ENCODE measurements at places on chromosomes 12 and 14. TPM values are rescaled to one million over a fixed set of nuclear protein-coding genes. Genes with fewer than 3 reads are reported as not detected.

DNA sequence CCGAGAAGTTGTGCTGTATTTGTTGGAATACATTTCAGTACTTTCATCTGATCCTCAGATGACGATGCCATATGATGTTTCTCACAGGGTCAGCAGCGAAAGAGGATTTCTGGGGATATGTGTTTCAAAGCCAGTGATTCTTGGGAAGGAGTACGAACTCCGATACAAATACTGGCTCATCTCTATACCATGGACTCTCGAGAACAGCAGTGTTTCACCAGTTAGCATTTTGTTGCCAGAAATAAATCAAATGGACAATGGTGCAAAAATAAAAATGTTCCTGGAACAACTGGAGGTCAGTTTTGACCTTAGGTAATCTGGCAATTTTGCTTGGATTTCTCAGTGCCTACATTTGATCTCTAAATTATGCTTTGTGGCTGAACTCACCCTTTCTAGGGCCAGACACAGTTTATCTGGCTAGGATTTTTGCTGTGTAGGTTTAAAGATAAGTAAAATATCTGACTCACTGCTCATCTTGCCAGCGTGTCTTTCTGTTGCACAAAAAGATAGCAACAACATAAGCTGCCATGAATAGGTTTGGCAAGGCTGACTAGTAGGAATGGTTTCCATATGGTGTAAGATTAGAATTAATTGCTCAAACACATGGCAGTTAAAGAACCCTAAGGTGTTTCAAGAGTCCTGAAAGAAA lies 11.0 kb upstream of the MGP start:
- no peak for DNase-seq

- DNase-seq = no peak
Observed at GRCh38 chr12:132907216-132907615, 19.8 kb upstream of the CHFR start.

DNA sequence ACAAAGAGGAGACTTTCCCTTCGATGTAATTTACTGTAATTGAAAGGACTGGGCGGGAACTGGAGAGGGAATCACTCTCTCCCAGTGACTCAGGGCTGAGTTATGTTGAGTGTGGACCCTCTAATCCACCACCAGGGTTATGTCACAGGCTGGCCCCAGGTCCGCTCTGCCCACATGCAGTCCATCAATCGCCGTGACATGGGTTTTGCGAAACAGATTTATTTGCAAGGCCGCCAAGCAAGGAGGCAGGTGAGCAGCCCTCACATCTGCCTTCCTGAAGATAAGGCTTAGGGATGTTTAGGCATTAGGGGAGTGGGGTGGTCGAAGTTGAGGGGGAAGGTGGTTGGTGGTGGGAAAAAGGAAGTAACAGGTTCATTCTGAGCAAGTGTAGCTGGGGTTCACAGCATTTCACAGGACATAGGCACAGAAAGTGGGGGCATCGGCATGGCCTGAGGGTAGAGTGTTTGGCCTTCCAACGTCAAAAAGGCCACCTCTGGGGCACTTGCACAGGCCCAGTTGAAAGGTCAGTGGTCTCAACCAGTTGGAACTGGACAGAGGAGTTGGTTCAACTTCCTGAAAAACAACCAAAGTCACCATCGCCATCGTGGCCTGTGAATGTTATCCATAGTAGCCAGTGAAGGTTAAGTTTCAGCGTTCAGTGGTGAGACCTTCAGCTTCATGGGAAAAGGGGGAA lies 66.9 kb downstream of the DNAH10 start:
- DNase-seq = no peak

GRCh38 chr14:93949511-93950075 lies 22.4 kb downstream of the FAM181A start:
- no peak for DNase-seq

DNA sequence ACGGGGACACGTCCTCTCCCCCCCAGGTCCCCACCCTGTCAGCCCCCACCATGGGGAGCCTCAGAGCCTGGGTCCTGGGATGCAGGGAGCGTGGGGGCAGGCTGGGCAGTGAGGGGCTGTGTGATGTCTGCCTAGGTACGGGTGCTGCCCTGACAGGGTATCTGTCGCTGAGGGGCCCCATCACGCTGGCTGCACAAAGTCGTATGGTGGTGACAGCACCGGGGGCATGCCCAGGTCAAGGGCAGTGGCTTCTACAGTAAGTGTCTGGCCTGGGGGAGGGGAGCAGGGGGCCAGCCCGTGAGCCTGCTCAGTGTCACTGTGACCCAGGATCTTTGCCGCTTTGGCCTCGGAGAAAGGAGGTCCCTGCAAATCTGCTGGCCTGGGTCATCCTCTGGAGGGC lies 23.3 kb downstream of the PAPLN start:
- DNase-seq = no peak

GRCh38 chr14:80264702-80265101 lies 53.4 kb upstream of the DIO2 start:
- no peak for DNase-seq

- no peak for DNase-seq
Observed at GRCh38 chr12:6538420-6539313, 4.3 kb downstream of the GAPDH start.

GRCh38 chr14:102087762-102088011 lies 843 bp upstream of the HSP90AA1 start:
- no peak for DNase-seq

- no peak for DNase-seq
Observed at GRCh38 chr14:96863327-96863985, 66.3 kb downstream of the VRK1 start.

DNA sequence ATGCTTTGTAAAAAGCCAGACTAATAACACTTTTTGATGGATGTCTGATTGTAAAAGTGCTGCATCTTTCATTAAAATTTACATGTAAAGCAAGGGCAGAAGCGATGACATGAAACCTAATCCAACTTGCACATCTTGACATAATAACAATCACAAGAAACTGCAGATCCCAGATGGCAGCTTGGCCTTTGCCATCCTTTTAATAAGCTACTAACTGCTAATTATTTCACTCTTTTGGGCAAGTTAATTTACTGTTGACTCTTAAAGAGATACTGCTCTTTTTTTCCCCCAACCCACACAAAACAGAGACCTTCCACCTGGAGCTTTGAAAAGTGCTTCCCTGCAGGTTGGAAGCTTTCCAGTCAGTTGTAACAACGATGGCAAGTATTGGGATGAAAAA lies 137.5 kb downstream of the NRXN3 start:
- no peak for DNase-seq

- no peak for DNase-seq
Observed at GRCh38 chr14:95424529-95424928, 91.9 kb downstream of the SYNE3 start.

DNA sequence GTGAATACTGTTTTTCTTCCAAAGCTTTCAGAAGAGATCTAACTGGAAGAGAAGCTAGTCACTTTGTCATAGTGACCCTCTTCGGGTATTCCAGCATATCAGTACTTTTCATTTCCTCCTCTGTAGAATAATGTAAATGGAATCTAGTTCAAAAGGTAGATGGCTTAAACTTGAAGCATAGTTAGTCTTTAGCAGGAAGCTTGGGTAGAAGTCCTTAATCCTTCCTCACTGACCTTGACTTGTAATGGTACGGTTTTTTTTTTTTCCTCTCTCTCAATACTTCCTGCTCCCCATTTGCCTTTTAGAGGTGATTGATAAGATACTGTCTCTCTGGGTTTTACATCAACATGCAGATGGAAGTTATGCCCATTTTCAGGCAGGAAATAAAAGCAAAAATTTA lies 1.7 kb downstream of the FBXO34 start:
- no peak for DNase-seq

- DNase-seq = no peak
Observed at GRCh38 chr12:27695556-27696292, 523 bp upstream of the REP15 start.

DNA sequence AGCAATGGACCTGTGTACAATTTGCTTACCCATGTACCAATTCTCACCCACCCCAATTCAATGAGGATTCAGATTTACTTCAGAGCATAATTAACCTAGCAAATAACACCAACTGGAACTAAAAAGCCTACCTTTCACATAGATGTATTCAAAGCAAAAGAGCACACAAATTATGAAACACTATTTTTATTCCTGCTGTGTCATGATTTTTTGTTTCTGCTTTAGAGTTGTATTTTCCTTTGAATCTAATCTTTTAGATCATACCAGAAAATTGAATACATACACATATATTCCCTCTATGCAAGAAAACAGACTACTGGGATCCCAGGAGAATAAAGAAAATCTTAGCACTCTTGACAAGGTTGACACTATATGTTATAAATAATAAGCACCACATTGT lies 5.9 kb downstream of the KICS2 start:
- no peak for DNase-seq

GRCh38 chr12:77339610-77340009 lies 274.2 kb upstream of the E2F7 start:
- DNase-seq = no peak

Gene RNASE7
- total RNA-seq = 22.1 TPM

Gene FGF6
- not detected for total RNA-seq

Gene FLVCR2
- 8.7 TPM for total RNA-seq

Gene RNASE1
- total RNA-seq = 609 TPM

Gene RHOJ
- 10.4 TPM for total RNA-seq

Gene C12orf50
- 0.12 TPM for total RNA-seq

Gene CLEC9A
- 1.2 TPM for total RNA-seq

Gene BTBD6
- 50.8 TPM for total RNA-seq

Gene ASPG
- total RNA-seq = 4.7 TPM

Gene OR8S1
- total RNA-seq = not detected

Gene TMEM119
- 10.6 TPM for total RNA-seq
